ENCODE measurements at places on chromosomes 2 and 18. TPM values are rescaled to one million over a fixed set of nuclear protein-coding genes. Genes with fewer than 3 reads are reported as not detected.

The CD302 gene
- 18.3 TPM for total RNA-seq

The HAAO gene
- 5.3 TPM for total RNA-seq

The LRRTM1 gene
- 0.68 TPM for total RNA-seq

The KIAA2012 gene
- total RNA-seq: 1.3 TPM

DNA sequence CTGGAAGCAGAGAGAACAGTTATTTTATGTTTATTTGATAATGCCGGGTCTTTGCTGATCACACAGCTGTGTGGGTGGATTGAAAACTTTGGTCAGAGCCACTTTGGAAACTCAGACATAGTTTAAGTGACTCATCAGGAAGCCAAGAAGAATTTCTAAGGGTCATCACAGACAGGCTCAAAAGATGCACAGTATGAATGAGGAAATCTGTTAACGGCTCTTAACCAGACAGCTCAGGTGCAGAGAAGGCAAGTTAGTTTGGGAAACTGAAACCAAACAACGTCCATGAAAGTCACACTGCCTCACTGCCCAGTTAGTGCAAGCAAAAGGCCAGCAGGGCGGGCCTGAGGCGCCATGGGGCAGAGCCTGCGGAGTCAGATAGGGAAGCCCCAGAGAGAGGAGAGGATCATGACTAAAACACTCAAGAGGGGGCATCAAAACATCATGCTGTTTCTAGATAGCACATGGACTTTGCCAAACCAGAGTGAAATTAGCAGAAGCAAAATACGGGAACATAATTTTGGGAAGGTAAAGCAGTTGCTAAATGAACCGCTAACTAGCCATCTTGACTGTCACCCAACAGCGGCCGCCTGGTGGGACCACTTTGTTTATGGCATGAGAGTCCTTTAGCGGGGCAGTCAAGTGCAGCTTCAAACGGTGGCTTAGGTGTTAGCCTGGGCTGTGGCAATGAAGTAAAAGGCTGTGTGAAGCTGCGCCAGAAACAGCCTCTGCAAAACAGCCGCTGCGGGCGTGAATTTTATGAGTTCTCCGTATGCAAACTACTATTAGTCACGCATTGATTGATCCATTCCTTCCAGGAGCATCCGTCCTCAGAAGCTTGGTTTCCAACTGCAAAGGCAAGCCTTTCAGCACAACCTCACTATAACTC, 101.2 kb downstream of the KCTD18 start:
- no peaks in the 10 kb centered on the region for H3K27me3 ChIP-seq
- DNase-seq: no peak
- H3K4me3 ChIP-seq: no peak overlapping the region
- no peak overlapping the region for H3K27ac ChIP-seq

GRCh38 chr2:90207454-90208058, 1516.1 kb downstream of the RPIA start:
- H3K4me3 ChIP-seq: no peak overlapping the region
- H3K27ac ChIP-seq: no peak overlapping the region
- no peaks in the 10 kb centered on the region for H3K4me1 ChIP-seq
- DNase-seq: no peak

GRCh38 chr2:169647496-169647895, 46.7 kb downstream of the CFAP210 start:
- H3K4me3 ChIP-seq: no peak overlapping the region
- H3K27ac ChIP-seq: no peak overlapping the region
- DNase-seq: no peak
- H3K27me3 ChIP-seq: no peaks in the 10 kb centered on the region
- no peaks in the 10 kb centered on the region for H3K4me1 ChIP-seq
- no peaks in the 10 kb centered on the region for H3K36me3 ChIP-seq

GRCh38 chr2:48883661-48884060, 128.1 kb upstream of the LHCGR start:
- H3K27ac ChIP-seq: no peak overlapping the region
- no peak for DNase-seq
- H3K4me1 ChIP-seq: no peaks in the 10 kb centered on the region
- no peaks in the 10 kb centered on the region for H3K36me3 ChIP-seq

DNA sequence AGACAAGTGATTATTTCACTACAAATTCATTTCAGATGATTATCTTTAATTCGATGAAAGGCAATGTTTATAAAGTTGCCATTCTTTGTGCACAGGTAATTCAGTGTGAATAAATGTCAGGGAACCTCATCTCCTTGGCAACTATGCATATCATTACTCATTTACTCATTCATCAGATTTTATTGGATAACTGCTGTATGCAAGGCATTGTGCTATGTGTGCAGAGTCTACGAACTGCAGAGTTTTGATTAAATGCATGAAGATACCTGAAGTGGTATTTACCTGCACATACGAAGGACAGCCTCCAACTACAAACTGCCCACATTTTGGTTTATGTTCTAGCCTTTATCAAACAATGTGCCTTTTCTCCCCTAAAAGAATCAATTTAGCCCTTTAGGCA, 3.5 kb downstream of the RND3 start:
- no peak for DNase-seq
- H3K27ac ChIP-seq: no peak overlapping the region
- H3K27me3 ChIP-seq: no peaks in the 10 kb centered on the region
- H3K36me3 ChIP-seq: no peaks in the 10 kb centered on the region
- peaks cover 4% of the 10 kb centered on the region for H3K4me1 ChIP-seq
- no peak overlapping the region for H3K4me3 ChIP-seq

DNA sequence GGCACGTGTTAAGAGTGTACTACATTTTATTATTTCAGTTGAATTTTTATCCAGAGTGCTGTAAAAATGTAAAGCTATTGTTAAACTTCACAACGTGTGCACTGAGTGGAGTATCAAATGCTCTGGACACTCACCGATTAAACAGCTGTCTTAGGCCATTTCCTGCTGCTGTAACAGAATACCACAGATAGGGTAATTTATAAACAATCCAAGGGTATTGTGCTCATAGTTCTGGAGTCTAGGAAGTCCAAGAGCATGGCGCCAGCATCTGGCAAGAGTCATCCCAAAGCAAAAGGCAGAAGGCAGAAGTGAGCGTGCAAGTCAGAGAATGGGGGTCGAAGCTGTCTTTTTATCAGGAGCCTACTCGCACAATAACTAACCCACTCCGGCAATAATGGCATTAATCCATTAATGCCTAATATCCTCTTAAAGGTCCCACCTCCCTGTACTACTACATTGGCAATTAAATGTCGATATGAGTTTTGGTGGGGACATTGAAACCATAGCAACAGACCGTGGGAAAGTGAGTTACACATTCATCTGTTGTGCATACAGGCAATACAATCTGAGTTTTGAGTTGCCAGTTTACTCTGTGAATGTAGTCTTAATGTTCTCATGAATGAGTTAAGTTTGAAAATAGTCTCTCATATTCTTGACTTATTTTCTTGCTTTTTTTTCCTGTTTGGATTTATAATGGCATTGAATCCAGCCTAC, 64.8 kb downstream of the ARMC9 start:
- no peaks in the 10 kb centered on the region for H3K27me3 ChIP-seq
- no peak overlapping the region for H3K4me3 ChIP-seq
- no peak for DNase-seq
- no peaks in the 10 kb centered on the region for H3K36me3 ChIP-seq
- no peaks in the 10 kb centered on the region for H3K4me1 ChIP-seq

All from testis (tissue), 5 donors.